ENCODE measurements at places on chromosomes 12 and 14.
A peak's percentile ranks its signal among the peaks of the same experiment; 100 is the strongest.

GRCh38 chr14:71638523-71639196 is 293.6 kb upstream of the RGS6 start:
- DNase-seq, result no peak

- DNase-seq, result no peak
Measured at GRCh38 chr12:44334347-44334746, 498.5 kb downstream of the TMEM117 start.

- no peak for DNase-seq
Measured at GRCh38 chr14:61064210-61064609, 83.2 kb downstream of the SLC38A6 start.

DNA sequence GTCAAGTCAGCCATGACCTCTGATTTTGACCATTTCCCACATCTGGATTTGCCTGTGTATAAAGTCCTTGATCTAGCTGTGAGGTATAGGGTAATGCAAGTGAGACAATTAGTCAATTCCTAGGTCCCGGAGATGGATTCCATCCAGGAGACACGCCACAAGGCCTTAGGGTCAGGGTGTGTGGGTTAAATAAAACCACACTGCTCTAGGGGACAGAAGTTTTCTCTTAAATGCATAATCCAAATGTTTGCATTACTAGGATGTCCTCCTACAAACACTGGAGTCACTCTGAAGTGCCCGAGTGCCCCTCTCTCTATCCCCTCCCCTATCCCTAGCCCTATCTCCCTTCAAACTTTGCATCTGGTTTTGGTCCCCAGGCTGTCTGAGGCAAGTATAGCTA is 26.8 kb downstream of the LRIG3 start:
- no peak for DNase-seq

DNA sequence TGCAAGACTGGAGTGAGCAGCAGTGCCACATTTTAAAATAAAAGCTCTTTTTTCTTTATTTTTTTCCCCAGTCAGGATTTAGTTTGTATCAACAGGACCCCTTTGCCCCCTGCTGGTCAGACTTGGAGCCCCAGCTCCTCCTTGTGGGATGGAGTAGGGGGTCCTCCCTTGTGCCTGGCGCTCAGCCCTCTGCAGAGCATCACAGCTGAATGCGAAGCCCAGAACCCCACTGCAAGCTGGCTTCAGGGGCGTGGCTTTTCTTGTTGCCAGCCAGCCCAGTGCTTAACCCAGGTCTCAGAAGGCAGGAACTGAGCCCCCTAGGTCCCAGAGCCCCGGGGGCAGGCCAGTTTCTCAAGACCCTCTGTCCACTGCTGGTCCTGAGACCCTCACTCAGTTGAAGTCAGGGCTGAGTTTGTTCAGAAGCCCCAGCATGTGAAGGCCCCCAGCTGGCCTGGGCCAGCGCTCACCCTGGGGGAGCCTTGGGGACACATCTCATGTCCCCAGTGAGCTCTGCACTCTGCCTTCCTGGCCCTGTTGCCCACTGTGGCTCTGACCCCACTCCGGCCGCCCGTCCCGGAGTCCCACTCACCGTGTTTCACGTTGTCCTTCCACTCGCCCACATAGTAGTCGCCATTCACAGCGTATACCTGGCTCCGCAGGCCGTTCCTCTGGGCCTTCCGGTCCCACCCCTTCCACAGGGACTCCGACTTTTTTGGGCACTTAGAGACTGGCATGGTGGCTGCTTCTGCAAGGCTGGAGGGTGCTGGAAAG is 519 bp downstream of the MORN3 start:
- no peak for DNase-seq

- no peak for DNase-seq
Measured at GRCh38 chr14:29627137-29627536, 300.5 kb downstream of the PRKD1 start.

DNA sequence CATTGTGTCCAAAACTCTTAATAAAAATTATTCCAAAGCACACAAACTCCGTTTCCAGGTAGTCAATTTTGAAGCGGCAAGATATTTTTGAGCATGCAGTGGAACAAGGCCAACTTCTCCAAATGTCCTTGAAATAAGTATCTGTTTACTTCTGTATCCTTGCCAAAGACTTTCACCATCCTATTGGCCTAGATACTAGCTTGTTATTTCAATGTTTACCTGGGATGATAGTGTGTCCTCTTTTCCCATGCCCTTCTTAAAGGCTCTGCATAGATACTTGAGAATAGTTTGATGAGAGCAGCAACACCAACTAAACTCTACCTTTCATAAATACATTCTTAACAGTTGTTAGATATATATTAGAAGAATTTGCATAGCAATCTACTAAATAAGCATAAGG is 160.9 kb downstream of the KCNC2 start:
- no peak for DNase-seq

DNA sequence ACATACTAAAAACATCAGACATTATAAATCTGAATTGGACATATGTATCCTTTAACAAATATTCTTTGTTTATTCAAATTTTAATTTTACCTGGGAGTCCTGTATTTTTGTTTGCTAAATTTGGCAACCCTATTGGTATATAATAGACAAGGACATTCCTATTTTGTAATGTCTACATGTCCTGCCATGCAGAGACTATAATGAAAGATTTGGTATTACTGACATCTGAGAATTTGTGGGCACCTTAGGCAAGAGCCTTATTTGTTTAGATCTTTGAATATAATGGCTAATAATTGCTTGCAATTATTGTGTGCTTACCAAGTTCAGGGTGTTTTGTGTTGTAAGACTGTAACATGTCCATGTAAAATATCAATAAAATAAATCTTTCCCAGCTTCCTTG is 334.4 kb downstream of the KCNH5 start:
- no peak for DNase-seq

DNA sequence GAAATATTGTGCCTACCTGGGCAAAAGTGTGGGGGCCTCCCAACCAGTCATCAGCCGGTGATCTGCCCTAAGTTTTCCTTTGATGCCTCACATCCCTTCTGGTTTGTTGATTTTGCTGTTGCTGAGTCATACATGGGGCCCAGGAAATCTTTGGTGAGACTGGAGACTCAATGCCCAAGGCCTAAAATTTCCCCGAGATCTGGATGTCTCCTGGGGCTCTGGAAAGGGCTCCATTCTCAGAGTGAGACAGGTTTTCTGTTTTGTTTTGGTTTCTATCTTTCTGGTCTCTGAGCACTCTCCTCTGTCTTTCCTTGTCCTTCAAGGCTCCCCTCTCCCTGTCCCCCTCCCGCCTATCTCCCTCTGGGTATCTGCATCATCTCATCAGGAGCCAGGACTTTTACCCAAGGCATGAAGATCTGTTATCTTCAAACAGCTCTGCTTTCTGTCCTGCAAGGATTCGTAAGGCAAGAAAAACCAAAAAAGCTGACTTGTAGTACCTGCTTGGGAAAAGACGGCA is 152.8 kb upstream of the MAX start:
- DNase-seq, result no peak

DNA sequence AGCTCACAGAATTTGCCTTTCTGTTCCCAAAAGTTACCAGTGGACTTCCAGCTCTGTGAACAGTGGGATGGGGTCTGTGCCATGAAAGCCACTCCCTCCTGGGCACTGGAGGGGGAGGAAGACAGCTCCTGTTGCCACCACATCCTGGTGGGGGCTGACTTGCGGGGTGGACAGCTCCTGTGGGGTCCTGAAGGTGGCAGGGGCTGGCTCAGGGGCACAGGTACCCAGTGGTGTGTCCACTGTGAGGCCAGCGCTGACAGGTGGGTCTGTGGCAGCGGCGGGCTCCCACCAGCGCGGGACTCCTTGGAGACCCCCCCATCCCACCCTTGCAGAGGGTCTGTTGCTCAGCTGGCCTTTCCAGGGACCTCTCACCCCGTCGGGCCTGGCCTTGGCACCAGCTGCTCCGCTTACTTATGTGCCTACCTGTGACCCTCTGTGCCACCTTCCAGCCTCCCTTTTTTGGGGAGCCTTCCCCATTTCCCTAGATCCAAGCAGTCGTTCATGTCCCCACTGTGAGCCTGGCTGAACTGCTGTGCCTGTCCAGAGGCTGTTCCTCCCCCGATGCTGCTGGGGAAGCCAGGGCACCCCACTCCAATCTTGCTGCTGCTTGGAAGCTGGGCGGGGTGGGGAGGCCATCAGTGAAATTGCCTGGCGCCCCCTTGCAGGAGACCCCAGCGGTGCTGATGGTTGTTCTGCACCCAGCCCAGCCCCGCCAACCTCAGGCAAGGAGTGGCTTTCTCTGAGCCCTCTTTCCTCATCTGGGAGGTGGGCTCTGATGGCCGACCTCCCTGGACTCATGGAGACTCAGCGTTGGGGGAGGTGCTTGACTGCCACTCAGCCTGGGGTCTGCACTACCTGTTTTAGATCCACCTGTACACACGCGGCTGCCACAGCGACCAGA is 2.2 kb downstream of the TEDC1 start:
- DNase-seq, result no peak

DNA sequence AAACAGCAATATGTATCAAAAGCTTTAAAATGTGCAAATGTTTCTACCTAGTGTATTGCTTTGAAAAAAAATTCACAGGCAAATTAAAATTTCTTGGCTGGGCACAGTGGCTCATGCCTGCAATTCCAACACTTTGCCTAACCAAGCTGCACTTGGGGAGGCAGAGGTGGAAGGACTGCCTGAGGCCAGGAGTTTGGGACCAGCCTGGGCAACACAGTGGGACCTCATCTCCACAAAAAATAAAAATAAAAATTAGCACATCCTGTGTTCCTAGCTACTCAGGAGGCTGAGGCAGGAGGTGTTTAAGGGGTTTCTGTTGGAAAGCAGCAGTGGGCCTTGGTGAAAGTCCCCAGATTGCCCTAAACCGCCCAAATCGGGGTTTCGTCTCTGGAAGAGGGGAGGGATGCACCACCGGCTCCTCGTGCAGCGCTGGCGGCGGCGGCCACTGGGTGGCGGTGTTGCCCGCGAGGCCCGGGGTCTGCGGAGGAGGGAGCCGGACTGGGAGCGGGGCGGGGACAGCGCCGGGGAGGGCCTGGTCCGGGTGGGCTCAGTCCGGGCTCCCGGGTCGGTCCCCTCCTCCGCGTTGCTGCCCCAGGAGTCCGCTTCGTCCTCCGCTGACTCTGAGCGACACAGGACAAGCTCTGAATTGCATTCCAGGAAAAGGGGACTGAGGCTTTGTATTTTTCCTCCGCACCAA is 265.6 kb downstream of the AACS start:
- peak; percentile 61 for DNase-seq

- DNase-seq, result no peak
Measured at GRCh38 chr12:29072631-29073030, 76.4 kb upstream of the FAR2 start.

- peak; percentile 70 for DNase-seq
Measured at GRCh38 chr14:68790644-68791077, 2.2 kb downstream of the ZFP36L1 start.

DNA sequence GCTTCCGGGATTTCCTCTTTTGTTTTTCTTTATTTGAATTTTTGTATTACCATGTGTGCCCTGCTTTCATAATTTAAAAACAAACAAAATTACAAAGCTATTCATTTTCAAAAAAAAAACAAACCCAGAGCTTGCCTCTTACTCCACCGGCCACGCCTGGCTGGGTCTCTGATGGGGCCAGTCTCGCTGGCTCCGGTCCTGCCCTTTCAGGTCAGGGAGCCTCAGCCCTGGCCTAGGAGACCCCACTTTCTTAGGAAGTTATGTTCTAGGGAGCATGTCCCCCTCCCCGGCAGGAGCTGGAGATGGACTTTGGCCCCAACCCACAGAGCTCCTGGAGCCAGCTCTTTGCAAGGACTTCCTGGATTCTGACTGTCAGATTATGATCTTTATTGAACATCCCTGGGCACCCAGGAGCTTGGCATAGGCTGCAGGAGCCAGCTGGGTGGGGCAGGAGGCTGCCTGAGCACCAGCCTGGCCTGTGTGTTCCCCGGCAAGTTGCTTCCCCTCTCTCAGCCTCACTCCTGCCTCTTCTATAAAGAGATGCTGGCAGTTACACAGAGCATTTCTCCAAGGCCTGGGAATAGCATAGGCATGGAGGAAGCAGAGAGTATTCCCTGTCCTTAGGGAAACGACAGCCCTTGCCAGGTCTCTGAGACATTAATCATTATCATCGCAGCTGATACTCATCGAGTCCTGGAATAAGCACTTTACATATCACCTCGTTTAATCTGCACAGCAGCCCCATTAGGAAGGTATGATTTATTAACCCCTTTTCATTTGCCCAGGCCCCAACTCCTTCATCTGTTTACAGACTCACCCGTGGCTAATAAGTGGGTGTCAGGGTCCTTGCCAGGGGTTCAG is 3.5 kb downstream of the DEGS2 start:
- no peak for DNase-seq

GRCh38 chr14:70909733-70910614 is 2.7 kb downstream of the PCNX1 start:
- no peak for DNase-seq

- no peak for DNase-seq
Measured at GRCh38 chr12:29286081-29286790, 94.7 kb downstream of the ERGIC2 start.

GRCh38 chr12:2689879-2690278 is 104.9 kb upstream of the FKBP4 start:
- DNase-seq, result no peak

DNA sequence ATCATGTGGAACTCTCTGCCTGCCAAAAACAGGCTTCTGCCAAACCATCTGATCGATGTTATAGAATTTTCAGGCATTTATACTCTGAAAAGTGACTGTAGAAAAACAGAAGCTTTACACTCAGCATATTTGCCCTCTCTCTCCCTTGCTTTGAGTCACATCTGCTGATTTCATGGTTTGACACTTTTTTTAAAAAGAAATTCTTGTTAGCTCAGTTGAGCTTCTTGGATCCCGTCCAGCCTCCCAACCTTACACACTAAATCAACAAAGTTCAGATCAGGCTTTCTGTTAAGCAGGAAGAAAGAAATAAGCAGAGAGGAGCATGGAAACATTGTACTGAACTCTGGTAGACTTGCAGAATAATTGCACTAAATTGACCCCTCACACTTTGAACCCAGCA is 193.6 kb upstream of the SEL1L start:
- no peak for DNase-seq

GRCh38 chr12:39341179-39341578 is 101.7 kb downstream of the KIF21A start:
- DNase-seq, result no peak

GRCh38 chr12:6167327-6168280 is 32.6 kb upstream of the CD9 start:
- peak; percentile 63 for DNase-seq

DNA sequence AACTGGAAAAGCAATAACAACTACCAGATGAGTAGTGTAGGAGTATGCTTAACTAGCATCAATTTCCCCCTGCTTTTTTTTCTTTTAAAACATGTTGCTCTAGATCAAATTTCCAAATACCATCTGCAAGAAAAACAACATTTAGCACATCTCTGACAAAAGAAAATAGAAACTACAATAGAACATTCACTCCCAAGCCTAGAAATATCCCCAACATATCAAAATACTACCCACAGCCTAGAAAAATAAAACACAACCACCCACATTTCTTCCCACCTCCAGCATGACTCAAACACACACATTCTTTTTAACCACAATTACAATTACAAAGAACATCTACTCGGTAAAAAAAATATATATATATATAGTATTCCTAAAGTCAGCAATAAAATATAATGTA is 120.0 kb downstream of the PPFIA2 start:
- no peak for DNase-seq

DNA sequence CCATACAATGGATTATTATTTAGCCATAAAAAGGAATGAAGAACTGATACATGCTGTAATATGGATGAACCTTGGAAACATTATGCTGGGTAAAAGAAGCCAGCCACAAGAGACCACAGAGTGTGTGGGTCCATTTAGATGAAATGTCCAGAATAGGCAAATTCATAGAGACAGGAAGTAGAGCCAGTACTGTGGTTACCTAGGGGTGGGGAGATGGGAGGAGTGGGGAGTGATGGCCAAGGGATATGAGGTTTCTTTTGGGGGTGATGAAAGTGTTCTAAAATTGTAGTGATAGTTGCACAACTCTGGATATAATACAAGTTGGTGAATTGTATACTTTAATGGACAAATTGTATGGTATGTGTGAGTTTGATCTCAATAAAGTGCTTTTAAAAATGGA is 18.6 kb downstream of the JDP2 start:
- no peak for DNase-seq

Measured in activated T-cell treated with anti-CD3 and anti-CD28 coated beads for 48 hours (primary cell).